ENCODE measurements at places on chromosomes 12 and 14. TPM values are rescaled to one million over a fixed set of nuclear protein-coding genes. Genes with fewer than 3 reads are reported as not detected.

IQSEC3 gene
- total RNA-seq: not detected

MSRB3 gene
- 6.3 TPM for total RNA-seq

ABCC9 gene
- total RNA-seq: 0.02 TPM

CLEC9A gene
- not detected for total RNA-seq

C12orf50 gene
- total RNA-seq: not detected

KRT71 gene
- total RNA-seq: not detected

NDRG2 gene
- total RNA-seq: 7.5 TPM

RGS6 gene
- total RNA-seq: not detected

LRRK2 gene
- total RNA-seq: 3.6 TPM

KRT82 gene
- total RNA-seq: not detected

GRCh38 chr14:99476864-99477263, 3.8 kb downstream of the SETD3 start:
- DNase-seq: no peak

- DNase-seq: no peak
These were observed 427.6 kb downstream of the DPF3 start for GRCh38 chr14:72466325-72466724.

GRCh38 chr12:49287876-49288275, 7.1 kb upstream of the PRPH start:
- no peak for DNase-seq

DNA sequence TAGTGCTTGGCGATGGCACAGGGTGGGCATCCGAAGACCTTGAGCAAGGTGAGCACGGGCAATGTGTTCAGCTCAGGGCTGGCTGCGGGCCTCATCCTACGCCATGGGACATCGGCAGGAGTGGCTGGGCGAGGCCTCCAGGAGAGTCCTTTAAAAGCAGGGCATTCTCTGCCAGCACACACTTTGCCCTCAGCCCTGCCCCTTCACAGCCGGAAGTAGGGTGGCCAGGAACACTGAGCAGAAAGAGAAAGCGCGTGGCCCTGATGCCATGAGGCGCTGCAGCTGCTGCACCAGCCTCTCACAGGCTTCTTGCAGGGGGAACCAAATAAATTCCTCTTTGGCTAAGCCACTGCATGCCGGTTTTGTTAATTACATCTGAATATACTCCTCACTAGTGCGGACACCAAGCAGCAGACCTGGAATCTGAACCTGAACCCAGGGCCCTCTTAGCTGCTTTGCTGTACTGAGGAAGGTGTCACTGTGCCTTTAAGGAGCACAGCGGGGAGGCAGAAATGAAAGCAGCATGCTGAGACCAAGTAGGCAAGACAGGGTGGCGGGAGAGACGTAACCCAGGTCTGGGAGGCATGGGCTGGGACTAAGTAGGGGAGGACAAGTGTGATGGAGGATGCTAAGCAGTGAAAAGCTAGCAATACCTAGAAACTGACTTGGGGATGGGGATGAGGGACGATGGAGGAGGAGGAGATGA, 155.2 kb downstream of the TTC7B start:
- DNase-seq: no peak

DNA sequence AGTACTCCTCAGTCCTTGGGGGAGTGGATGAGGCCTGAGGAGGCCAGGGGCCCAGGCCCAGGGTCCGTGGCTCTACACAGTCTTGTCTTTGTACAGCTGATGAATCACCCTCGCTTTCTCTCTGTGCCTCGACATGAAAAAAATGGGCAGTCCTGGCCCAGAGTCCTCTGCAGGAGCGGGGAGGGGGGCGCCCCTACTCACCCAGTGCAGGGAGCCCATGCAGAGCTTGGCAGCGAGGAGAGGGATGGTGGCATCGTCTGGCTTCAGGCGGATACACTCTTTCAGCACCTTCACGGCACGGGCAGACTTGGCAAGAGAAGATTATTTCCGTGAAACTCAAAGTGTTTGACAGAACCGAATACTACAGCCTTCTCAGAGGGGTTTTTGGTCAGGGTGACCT, 159.3 kb downstream of the TTC7B start:
- no peak for DNase-seq

- DNase-seq: no peak
These were observed 120.4 kb upstream of the ATF7IP start for GRCh38 chr12:14244876-14245669.

GRCh38 chr12:122989225-122989839, 8.9 kb downstream of the ARL6IP4 start:
- DNase-seq: no peak

GRCh38 chr12:51866762-51867161, 18.2 kb upstream of the FIGNL2 start:
- DNase-seq: no peak

GRCh38 chr12:77591959-77592743, 238.5 kb upstream of the NAV3 start:
- DNase-seq: no peak

- DNase-seq: no peak
These were observed 215.4 kb upstream of the PRICKLE1 start for GRCh38 chr12:42804928-42805327.

DNA sequence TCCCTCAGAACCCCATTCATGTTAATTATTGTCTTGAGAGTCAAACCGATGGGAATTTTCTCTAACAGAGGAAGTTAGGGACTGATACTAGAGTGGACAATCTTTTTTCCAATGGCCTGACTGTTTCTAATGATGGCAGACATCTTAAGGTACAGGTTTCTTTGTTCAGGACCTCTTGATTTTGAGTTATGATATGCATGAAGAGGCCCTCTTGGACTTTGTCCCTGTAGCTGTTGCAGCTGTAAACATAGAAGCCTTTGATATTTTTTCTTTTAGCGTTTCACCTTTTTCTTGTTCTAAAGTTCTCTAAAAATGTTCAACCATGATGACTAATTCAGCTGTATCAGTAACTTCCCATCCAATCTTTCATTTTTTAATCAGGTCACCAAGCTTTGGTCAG, 53.0 kb downstream of the LGR5 start:
- DNase-seq: no peak

DNA sequence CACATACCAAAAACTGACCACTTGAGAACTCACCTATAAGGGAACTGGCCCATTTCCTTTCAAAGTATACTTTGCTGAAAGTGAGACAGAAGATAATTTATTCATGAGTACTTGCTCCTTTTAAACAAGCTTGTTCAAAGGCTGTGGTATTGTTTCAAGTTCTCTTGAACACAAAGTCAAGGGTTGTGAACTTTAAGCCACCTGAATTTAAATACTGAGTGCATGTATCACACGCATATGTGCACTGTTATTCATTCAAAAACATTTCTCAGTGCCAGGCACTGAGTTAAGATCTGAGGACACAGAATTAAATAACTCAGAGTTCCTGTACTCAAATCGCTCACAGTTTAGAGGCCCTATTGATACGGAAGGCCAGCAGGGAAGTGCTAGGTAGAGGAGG, 19.1 kb upstream of the LDHB start:
- no peak for DNase-seq

DNA sequence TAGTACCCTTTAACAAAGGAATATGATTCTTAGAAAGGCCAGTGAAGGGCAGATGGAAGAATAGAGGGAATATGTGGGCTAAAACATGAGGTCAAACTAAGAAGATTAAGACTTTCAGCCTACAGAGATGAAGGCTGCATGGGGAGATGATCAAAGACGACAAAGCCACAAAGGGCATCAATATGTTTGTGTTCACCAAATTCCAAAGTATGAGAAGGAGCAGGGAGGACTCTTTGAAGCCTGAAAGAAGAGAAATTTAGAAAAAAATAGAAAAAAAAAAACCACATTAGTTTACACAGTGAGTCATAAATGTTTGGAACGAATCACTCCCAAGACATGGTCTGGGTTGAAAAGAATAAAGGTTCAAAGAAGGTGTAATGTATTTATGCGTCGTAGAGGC, 131.8 kb downstream of the NEDD1 start:
- DNase-seq: peak; percentile 26

DNA sequence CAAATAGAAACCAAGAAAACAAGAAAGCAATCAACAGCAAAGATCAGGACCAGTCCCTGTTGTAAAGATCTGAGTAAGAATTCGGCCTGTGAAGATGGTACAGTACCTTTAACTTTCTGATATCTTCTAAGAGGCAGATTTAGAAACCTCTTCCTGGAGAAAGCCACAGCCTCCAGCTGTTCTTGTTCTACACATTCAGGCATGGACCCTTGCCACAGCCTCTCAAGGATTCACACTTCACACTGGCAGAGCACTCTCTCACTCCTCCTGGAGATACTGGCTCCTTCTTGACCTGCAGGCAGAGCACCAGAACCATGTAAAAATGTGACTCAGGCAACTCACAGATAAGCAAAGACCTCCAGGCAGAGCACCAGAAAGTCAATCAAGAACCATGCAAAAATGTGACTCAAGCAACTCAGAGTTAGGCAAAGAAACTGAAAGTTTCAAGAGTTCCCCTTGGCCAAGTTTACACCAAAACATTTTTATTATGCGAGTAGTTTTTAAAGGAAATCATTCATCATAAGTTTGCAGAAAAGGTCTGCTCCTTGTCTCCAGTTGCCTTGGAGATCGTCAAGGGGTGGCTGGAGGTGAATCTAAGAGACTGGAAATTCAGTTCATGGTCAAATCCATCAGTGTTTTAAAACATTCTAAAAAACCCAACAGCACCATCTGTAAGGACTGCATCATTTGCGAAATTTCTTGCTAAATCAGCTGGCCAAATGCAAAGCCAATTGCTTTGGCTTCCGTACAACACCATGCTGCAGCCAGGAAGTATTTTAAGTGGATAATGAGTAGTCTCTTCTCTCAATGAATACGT, 119.3 kb upstream of the MDM1 start:
- DNase-seq: peak; percentile 26

DNA sequence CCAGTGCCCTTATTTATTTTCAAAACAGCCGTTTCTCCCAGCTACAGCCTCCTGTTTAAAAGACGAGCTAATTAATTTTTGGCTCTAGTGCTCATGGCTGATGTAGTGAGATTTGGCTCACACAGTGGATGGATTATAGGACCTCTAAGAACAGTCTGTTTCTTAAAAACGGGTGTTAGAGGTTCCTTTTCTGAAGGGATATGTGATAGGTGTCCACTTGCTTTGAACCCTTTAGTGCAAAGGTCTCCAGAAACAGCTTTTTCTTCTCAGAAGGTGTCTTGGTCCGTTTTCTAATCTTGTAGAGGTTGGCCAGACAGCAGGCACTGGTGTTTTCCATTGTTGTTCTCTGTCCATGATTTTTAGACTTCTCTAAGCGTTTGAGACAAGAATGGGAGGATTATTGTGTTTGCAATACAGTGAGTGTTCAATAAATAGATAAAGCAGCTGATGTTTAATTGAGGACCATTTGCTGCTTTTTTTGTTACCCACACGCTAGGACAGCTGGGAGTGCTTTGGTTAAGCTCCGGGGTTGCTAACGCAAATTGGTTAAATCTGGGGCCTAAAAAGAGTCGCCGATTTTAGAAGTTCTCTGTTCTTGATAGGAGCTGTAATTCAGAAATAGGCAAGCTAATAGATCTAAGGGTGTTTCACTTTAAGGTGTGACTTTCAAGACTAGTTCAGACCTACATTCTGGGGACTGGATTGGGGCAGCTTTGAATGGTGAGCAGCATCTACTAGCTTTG, 1.0 kb downstream of the BORCS5 start:
- DNase-seq: no peak

DNA sequence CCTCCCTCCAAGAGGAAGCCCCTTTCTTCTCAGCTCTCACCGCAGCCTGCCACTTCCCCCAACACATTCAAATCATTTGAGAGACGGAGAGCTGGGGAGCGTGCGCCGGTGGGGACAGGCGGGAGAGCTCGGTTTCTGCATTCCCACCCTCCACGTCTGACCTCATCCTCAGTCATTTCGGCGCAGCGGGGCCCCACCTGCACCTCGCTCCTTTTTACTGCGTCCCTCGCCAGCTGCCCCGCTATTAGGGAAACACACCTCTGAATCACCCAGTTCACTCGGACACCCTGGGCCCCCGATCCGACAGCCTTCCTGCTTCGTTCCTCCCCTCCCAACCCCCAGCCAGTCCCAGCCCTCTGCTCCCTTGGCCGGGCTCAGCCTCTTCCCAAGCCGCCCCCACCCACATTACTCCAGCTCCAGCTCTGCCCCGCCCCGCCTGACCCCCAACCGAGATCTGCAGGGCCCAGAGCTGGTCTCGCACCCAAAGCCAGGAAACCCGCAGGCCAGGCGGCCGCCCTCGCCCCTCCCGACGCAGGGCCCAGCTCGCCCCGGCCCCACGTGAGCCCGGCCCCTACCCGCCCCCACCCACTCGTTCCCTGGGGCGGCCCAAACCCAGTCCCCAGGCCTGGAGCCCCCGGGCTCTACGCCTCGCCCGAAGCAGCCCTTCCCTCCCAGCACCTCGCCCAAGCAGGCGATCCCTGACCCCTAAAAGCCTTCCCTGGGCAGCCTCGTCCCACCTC, 783 bp downstream of the CORO1C start:
- DNase-seq: peak; percentile 80

- DNase-seq: no peak
These were observed 85.7 kb downstream of the AKAP6 start for GRCh38 chr14:32414808-32415255.

GRCh38 chr12:99281277-99281676, 366.3 kb upstream of the GARIN6 start:
- DNase-seq: peak; percentile 24

- no peak for DNase-seq
These were observed 6.3 kb upstream of the CDKL1 start for GRCh38 chr14:50402965-50403364.

GRCh38 chr12:54370171-54370730, 6.0 kb upstream of the GPR84 start:
- DNase-seq: peak; percentile 73

DNA sequence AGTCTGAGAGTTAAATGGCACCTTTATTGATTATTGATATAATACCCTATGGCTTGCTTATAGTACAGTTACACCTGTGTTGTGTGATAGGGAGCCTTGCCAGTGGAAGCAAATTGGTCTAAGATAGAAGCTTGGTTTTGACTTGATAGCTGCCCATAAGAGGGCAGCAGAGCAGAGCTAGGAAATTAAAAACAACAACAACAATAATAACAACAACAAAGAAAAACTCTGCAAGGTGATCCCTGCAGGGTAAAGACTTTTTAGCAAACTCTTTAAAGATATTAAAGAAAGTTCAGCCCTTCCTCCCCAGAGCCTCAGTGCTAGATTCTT, 18.0 kb upstream of the RNASE10 start:
- no peak for DNase-seq

Data from A172 (cell line).